ENCODE measurements at places on chromosomes 16 and 17.
A peak's percentile ranks its signal among the peaks of the same experiment; 100 is the strongest.

GRCh38 chr16:345772-346171, 6.8 kb downstream of the AXIN1 start:
- DNase-seq, result no peak

- DNase-seq, result no peak
Measured at GRCh38 chr16:48535369-48535787, 74.6 kb downstream of the N4BP1 start.

GRCh38 chr17:28950017-28950751, 1.1 kb downstream of the PHF12 start:
- peak; percentile 39 for DNase-seq

- peak; percentile 49 for DNase-seq
Measured at GRCh38 chr16:73058221-73058615, 10.3 kb upstream of the ZFHX3 start.

- DNase-seq, result no peak
Measured at GRCh38 chr17:42782166-42783061, 2.0 kb downstream of the WNK4 start.

DNA sequence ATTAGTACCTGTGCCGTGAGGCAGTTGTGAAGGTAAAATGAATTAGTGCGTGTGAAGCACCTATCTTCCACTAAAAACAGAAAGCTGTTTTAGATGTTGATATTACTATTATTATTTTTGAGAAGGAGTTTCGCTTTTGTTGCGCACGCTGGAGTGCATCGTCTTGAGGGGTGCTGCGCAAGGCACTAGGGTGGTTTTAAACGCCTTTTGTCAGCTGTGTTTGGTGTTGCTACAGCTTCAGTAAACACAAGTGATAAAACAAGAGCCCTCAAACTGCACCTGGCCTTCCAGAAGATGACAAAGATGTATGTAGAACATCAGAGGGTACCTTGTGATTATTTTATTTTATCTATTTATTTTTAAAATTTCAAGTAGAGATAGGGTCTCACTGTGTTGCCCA, 38.2 kb downstream of the PLCG2 start:
- DNase-seq, result no peak

DNA sequence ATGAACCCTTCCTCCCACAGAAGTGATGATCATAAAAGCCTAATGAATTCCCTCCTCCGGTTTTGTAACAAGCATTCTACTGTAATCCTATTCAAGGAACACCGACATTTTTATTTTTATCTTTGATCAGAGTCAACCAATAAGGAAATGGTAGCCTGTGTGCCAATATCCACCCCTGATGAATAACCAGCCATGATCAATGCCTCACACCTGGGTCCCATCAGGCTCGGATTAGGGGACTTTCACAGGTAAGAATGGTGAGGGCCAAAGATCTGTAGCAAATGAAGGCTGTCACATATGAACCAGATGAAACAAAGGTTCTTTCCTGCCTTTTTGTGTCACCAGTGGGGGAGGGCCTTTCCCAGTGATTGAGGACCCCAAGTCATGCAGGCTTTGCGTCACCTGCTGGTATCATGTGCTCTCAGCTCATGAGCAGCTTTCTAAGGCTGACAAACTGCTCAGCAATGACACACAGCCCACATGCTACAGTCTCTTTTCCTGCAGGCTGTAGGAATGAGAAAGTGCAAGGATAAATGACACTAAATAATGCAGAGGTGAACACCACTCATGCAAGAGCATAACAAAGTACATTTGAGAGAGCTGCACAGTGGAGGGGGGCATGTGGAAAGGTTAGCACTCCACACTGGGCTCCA, 34.9 kb downstream of the TOM1L2 start:
- no peak for DNase-seq

DNA sequence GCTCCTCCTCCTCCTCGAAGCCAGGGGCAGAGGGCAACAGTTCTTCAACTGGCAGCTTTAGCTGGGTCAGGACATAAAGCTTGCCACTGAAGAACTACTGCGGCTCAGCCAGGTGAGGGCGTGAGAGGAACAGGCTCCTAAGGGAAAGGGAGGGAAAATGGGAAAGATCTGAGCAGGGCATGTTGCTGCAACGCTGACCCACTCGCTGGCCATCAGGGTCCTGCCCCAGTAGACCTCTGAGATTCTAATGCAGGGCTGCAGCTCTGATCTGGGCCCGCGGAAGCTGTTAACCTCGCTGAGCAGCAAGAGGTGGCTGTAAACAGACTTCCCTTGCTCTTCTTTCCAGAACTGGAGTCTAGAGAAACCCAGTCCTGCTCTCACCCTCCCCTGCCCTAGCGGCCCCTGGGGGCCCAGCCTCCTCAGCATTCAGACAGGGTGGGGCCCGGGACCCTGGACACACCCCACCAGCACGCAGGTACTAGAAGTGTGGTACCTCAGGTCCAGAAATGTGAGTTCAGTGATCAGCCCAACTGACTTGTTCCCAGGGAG, 3.8 kb upstream of the TLCD2 start:
- peak; percentile 34 for DNase-seq

- no peak for DNase-seq
Measured at GRCh38 chr17:63474586-63475460, 2.0 kb upstream of the ACE start.

DNA sequence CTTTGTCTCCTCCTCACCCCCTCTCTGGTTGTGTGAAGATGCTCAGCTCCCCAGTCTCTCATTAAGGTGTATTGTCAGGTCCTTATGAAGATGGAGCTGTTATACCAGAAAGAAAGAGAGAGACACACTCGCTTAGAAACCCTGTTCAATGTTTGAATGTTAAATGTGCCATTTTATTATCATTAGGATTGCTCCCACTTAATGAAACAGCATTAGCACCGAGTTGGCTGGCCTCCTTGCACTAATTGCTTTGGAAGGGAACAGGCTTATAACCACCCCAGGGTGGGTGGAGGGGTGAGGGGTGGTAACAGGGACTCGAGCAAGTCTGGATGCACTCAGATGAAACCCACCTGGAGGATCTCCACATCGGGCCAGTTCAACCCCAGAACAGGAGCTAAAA, 14.4 kb downstream of the PIPOX start:
- DNase-seq, result no peak

DNA sequence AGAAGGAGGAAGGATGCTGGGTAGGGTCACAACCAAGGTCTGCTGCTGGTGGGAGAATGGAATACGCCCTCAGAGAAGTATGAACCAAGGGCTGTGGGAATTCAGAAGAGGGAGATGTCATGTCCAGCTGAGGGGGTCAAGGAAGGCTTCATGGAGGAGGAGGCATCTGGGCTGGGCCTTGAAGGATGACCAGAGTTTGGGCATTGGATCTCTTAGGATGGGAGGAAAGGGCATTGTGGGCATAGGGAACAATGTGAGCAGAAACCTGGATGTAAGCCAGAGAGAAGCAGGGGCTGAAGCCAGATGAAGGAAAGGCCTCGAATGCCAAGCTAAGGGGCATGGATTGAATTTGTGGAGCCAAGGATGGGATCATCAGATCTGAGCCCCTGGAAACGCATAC, 49.2 kb upstream of the MAP3K14 start:
- DNase-seq, result no peak

DNA sequence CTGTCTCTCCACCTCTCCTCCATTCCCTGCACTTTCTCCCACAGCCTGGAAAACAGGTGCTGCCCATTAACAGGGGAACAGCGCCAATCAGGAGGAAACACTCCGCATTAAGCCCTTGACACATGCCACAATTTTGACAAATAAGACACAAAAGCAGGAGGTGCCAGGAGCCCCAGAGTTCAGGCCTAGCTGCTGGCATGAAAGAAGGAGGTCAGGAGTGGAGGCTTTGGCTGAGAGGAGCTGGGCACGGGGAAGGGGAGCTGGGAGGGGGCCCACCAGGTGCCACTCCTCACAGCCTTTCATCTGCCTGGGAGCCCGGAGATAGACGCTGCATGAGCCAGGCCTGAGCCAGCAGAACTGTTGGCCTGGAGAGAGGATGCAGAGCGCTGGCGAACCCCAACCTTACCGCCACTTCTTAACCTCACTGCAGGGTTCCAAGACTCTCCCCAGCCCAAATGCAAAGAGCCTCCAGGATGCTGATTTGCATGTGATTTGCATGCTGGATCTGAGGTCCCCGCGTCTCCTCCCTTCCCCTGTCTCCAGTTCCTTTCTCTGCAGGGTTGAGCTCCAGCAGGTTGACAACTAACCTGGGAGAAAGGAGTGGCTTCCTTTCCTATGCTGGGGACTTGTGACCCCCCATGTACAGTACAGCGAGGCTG, 139.8 kb upstream of the SDK2 start:
- no peak for DNase-seq

DNA sequence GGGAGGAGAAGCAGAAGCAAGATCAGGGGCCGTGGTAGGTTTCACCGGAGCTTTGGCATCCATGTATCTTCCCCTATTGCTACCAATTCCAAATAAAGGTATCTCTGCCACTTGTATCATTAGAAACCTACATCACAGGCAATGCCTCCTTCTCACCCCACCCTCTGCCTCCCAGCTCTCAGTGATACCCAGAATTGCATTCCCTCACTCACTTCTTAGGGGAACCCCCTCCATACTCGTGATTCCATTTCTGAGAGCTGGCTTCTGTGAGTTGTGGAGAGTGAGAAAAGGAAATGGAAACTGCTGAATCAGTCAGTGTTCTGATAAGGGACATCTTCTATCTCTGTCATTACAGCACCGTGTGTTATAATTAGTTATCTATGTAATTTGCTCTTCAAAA, 2.3 kb upstream of the CCL3 start:
- no peak for DNase-seq

DNA sequence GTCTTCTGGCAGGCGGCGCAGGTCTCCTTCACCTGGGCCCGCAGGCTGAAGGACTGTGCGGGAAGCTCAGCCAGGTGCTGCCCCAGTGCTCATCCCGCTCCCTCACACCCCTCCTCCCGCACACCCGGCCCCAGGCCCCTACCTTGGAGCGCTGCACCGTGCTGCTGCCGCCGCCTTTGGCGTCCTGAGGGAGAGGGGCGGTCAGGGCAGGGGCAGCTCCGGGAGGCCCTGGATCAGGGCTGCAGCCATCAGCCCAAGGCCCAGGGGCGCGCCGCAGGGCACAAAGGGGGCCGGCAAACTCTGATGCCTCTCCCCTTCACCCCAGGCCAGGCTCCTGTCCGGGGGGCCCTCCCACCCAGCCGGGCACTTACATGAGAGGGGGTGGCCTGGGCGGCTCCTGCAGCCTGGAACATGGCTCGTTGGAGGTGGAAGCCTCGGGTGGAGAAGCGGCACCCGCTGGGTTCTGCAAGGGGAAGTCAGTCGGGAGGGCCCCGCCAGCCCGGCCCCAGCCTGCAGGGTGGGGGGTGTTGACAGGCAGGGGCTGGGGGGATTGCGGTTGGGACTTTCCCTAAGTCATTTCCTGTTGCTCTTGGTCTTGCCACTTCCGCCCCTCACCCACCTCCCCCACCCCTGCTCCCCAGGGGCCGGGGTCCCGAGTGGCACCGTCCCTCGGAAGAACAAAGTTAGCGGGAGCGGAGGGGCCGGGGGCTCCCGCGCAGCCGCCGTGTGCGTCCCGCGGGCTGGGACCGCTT, 863 bp downstream of the LIMD2 start:
- no peak for DNase-seq

DNA sequence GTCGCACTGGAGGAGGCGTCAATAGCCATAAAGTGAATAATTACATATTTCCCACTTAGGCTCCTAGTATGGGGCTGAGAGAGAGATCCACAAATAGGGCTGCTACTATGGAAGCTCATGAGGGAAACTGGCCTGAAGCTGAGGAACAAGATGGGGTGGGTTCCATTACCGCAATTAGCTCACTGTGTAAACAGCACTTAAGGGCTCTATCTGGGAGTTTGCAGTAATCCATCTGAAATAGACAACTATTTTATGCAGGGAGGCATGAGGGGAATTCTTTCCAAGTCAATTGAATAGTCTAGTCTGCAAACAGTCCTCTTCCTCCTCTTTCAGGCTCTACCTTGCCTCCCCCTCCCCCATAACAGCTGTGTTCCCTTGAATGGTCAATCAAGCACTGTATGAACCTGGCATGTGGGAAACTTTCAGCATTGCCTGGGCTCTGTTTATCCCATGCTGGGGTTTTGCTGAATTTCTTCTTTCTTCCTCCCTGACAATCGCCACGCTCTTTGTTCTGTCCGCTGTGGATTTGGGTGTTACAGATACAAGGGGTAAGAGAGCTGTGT, 56.1 kb upstream of the MAF start:
- DNase-seq, result no peak

- DNase-seq, result no peak
Measured at GRCh38 chr16:55976815-55977214, 101.6 kb upstream of the CES5A start.

DNA sequence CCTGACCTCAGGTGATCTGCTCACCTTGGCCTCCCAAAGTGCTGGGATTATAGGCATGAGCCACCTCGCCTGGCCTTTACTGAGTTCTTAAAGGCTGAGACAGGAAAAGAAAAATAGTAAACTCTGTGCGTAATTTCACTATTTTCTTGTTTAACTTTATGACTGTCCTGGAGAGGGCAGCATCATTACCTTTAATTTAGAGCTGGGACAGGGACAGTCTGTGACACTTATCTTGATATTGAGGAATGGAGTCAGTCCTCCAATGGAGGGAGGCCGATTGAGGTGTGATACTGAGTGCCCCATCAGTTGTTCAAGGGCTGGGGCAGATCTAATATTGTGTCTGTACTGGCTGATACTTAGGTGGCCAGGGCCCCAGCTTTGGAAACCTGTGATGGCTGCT, 21.5 kb upstream of the SPN start:
- DNase-seq, result no peak

DNA sequence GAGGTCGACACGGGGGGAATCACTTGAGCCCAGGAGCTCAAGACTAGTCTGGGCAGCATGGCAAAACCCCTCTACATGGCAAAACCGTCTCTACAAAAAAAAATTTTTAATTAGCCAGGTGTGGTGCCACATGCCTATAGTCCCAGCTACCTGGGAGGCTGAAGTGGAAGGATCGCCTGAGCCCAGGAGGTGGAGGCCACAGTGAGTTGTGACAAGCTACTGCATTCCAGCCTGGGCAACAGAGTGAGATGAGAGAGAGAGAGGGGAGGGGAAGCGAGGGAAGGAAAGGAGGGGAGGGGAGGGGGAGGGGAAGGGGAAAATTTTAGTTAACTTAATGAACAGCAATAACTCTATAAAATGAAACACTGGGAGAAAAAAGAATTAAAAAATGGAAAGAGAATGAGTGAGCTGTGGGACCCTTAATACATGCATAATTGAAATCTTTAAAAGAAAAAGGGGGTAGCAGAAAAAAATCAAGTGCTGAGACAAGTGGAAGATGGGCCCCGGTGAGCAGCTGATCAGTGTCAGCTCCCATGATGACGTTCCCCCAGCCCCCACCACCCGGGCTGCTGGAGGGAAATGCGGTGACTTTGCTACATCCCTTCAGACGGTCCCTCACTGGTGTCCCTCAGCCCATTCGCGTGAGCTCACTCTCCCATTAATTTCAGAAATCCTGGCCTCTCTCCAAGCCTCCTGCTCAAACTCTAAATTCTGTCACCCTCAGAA, 2.7 kb downstream of the ASGR2 start:
- DNase-seq, result no peak

- DNase-seq, result peak; percentile 9
Measured at GRCh38 chr17:69763503-69763902, 311.5 kb upstream of the KCNJ16 start.

GRCh38 chr17:19322129-19322505, 40.4 kb downstream of the B9D1 start:
- no peak for DNase-seq
